Renal cortex interstitium (tissue), 15 donors: ENCODE measurements at places on chromosomes 16 and 17. TPM values are rescaled to one million over a fixed set of nuclear protein-coding genes. Genes with fewer than 3 reads are reported as not detected.

The RNF213 gene
- polyA plus RNA-seq, result 71.0 TPM

The CEMP1 gene
- polyA plus RNA-seq, result 4.9 TPM

The C16orf92 gene
- not detected for polyA plus RNA-seq

The CBX2 gene
- polyA plus RNA-seq, result 26.9 TPM

The PDIA2 gene
- 0.73 TPM for polyA plus RNA-seq

The OR4D1 gene
- 0.03 TPM for polyA plus RNA-seq

The PYDC1 gene
- not detected for polyA plus RNA-seq

The GNG13 gene
- polyA plus RNA-seq, result 0.41 TPM

The HIGD1B gene
- 0.61 TPM for polyA plus RNA-seq

The KRTAP4-6 gene
- not detected for polyA plus RNA-seq

The MFAP4 gene
- polyA plus RNA-seq, result 198 TPM

The DNAJA2 gene
- 96.6 TPM for polyA plus RNA-seq

The PPP1R27 gene
- 0.45 TPM for polyA plus RNA-seq

The MYH10 gene
- 264 TPM for polyA plus RNA-seq

The SERPINF2 gene
- 78.3 TPM for polyA plus RNA-seq

The KRTAP9-2 gene
- polyA plus RNA-seq, result not detected

The DHX58 gene
- 13.3 TPM for polyA plus RNA-seq

The GPRC5C gene
- polyA plus RNA-seq, result 134 TPM

The PSMB10 gene
- polyA plus RNA-seq, result 28.4 TPM

The CDRT15L2 gene
- polyA plus RNA-seq, result not detected

The CA5A gene
- 0.31 TPM for polyA plus RNA-seq

The NACA2 gene
- 1.7 TPM for polyA plus RNA-seq

The CTF1 gene
- 7.8 TPM for polyA plus RNA-seq
